ENCODE measurements at places on chromosomes 11 and 22. TPM values are rescaled to one million over a fixed set of nuclear protein-coding genes. Genes with fewer than 3 reads are reported as not detected.

Gene DDI1
- not detected for total RNA-seq

Gene RAC2
- 0.43 TPM for total RNA-seq

Gene CABP4
- not detected for total RNA-seq

Gene OTOG
- not detected for total RNA-seq

Gene UBQLN3
- not detected for total RNA-seq

Measured in A549 treated with GW870086 at 1 μM for 4 hours (cell line).